Epithelial cell of proximal tubule (primary cell): ENCODE measurements at places on chromosomes 2 and 18.

DNA sequence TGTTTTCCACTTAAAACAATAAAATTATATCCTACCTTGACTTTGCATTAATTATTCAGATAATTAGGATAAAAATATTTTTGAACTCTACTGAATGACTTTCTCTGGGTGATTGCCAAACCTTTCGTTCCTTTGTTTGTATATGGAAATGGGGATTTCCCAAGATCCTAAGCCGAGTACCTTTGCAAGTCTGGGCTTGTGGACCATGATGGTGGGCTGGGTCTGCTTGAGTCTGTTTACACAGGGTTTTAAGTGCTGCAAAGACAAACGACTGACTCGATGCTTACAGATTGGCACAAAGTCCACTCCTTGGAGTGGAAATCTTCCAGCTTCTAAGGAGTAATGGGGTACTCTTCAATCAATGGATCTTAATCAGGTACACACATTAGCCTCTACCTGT lies 659.5 kb downstream of the TSN start:
- DNase-seq, result no peak

GRCh38 chr2:218152777-218153176 lies 14.0 kb downstream of the CXCR1 start:
- no peak for DNase-seq

GRCh38 chr2:67841711-67842110 lies 221.1 kb downstream of the C1D start:
- no peak for DNase-seq

- DNase-seq, result peak; percentile 18
Measured at GRCh38 chr2:36277146-36277808, 78.3 kb upstream of the CRIM1 start.

GRCh38 chr18:54852780-54853675 lies 24.8 kb downstream of the RAB27B start:
- no peak for DNase-seq

- DNase-seq, result no peak
Measured at GRCh38 chr2:222942561-222942960, 81.7 kb downstream of the ACSL3 start.

DNA sequence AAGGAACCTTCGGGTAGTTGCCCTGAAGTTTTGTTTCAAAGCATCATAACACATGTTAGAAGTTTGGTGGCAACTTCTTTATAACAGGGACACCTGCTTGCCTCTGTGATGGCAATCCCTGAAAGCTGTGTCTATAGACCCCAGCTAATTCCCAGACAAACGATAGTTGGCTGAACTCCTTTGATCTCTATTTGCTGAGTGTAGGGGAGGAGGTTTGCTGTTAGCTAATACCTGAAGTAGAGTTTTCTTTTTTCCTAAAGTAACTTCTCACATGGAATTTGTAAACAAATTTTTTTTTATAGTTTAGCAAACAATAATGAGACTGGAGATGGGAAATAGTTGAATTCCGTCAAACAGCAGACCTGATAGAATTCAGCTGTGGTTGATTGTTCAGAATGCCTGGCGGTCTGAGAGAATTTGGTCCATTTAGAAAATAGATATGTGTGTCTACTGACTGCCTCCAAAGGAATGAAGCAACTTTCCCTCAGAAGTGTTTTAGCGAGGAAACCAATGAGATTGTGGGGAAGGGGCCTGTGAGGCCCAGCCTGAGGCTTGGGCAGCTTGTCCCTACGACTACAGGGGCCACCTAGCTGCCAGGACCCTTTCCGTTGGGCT lies 123.5 kb upstream of the EPAS1 start:
- DNase-seq, result no peak

- no peak for DNase-seq
Measured at GRCh38 chr18:44898498-44898897, 217.8 kb downstream of the SETBP1 start.

DNA sequence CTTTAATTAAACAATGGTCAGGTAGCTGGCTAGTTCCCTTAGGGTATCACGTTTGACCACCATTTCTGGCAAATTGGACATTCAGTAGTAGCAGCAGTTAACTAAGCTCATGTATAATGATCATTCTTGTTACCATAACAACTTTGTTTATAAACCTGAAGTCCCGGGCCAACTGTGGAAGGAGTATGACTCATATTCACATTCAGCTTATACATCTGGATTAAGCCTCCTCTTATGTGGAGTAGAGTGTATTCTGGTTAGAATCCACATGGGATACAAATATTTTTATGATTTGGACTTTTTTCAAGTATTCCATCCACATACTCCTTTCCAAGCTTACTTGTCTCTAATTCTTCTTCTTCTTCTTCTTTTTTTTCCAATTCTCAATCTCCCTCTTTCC lies 70.3 kb upstream of the ZSWIM2 start:
- DNase-seq, result peak; percentile 16

- no peak for DNase-seq
Measured at GRCh38 chr2:119468154-119468955, 36.7 kb downstream of the TMEM37 start.

GRCh38 chr18:57211412-57211750 lies 64.5 kb downstream of the BOD1L2 start:
- no peak for DNase-seq

DNA sequence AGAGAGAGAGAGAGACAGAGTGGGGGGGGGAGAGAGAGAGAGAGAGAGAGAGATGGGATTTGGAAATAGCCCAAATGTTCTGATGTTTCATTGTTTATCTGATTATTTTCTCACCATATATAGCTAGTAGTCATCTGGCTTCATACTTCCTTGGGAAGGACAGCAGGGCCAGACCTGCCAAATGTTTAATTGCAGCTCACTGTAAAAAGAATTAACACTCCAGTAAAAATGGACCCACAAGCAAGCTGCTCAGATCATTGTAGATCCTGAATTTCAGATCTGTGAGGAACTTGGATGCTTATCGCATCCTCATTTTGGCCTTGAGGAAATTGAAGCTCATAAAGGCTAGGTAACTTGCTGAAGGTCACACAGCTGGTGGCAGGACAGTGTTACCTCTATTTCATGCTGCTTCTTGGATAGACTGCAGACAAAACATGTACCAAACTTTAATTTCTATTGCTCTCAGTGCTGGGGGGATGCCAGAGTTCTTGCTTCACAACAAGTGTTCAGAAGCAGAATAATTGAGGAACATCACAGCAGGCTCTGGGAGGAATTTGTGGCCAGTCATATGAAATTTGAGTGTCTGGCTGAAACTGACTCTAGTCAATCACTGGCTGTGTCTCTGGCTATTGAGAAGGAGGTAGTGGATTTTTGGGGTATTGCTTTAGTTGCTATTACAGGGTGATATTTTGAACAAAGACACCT lies 223.5 kb downstream of the PIK3C3 start:
- DNase-seq, result no peak

- DNase-seq, result no peak
Measured at GRCh38 chr2:70936979-70937811, 1.5 kb downstream of the ATP6V1B1 start.

DNA sequence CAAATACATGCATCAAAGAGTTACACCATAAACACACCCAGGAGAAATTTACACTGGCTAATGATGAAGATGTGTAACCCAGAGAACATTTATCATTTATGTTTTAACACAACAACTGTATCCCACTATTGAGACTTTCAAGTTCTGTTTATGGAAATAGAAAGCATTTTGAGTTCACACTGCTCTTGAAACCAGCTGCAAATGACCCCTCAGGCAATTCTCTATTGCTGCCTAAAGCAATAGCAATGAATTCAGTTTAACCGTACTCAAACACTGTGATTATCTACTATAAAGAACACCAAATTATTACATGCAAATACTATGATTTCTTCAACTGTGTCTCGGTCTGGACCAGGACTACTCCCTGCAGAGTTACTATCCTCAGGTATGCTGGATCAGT lies 452.7 kb upstream of the NRXN1 start:
- no peak for DNase-seq

DNA sequence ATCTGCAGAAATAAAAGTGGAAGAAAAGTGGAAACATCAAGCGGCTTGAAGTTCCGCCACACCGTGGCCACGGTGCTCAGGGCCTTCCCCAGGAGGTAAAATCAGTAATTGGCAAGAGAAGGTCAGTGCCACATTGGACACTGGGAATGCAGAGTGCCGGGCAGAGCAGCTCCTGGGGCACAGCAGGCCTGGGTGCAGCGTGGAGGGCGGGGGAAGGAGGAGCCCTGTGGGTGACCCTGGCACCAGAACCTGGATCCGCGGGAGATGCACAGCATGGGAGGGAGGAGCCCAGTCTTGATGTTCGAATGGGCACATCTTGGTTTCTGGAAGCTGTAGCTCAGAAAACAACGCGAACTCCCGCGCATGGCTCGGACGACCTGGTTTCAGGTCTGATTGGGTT lies 630.2 kb downstream of the GALR1 start:
- DNase-seq, result no peak
